ENCODE measurements at places on chromosomes 12 and 14.

DNA sequence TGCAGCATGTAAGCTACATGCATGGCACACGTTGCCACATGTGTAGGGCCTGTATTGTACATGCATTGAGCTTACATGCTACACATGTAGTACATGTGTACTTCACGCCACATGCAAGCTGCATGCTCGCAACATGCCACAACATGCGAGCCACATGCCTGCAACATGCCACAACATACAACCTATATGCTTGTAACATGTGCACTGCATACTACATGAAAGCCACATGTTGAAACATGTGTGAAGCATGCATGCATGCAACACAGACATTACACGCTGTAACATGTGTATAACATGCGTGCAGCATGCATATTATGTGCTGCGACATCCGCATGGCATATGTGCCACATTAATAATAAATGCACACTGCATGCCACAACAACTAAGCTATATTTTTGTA is 9.1 kb upstream of the TMTC1 start:
- no peak for DNase-seq

DNA sequence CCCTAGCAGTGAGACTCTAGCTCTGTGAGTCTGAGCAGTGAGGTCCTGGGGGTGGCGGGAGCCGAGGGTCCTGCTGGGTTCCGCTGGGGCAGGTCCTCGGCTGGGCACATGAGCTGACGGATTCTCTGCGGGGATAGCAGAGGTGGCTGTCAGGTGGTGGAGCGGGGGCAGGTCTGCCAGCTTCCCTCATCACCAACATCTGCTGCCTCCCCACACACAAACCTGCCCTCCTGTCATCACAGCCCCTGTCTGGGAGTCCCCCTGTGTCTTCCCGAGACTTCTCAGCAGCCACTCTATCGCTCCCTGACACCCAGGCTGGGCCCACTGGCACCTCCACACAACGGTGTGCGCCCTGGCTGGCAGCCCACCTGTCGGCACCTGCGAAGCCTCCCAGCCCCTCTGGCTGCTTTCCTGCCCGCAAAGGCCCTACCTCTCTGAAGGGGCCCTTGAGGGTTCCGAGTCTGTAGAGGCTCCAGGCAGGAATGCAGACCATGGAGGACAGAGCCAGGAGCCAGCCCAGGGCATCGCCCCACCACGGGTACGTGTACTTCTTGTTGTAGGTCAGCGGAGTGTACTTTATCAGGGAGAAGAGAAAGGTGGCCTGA is 7.1 kb upstream of the SLC6A12 start:
- no peak for DNase-seq

GRCh38 chr14:78240567-78240966 is 70.4 kb downstream of the NRXN3 start:
- no peak for DNase-seq

DNA sequence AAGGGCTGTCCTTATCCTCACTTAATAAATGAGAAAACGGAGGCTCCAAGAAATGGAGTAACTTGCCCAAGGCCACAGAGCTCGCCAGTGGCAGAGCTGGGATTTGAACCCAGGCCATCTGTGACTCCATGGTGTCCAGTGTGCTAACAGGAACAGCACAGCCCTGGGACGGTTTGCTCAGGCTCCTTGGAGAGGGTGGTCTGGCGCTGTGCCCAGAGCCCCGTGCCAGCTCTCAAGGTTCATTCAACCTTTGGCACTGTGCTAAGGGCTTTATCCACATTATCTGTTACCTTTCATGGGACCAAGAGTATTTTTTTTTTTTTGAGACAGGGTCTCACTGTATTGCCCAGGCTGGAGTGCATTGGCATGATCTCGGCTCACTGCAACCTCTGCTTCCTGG is 8.1 kb downstream of the DAO start:
- no peak for DNase-seq

DNA sequence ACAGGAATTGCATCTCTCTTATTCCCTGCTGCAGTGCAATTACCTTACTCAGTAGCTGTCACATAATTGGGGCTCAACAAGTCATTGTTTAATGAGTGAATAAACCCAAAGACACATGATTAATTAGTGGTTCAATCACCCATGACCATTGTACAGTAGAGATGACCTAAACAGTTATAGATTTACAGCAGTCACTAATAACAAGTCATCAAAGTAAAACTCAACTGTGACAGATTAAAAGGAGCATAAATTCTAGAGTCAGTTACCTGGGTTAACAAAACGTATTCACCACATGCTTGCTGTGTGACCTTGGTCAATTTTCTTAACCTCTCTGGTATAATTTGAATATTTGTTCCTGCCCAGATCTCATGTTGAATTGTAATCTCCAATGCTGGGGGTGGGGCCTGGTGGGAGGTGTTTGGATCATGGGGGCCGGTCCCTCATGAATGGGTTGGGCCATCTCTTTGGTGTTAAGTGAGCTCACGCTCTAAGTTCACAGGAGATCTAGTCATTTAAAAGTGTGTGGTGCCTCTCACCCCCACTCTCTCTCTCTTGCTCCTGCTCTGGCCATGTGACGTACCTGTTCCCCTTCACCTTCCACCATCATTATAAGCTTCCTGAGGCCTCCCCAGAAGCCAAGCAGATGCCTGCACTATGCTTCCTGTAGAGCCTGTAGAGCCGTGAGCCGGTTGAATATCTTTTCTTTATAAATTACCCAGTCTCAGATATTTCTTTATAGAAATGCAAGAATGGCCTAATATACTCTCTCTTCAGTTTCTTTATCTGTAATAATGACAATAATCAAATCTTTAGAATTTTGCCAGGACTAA is 141.9 kb upstream of the PLEKHG7 start:
- no peak for DNase-seq

- DNase-seq: no peak
These were observed 101.6 kb downstream of the BRMS1L start for GRCh38 chr14:35927727-35928126.

- no peak for DNase-seq
These were observed 67.2 kb downstream of the BTG1 start for GRCh38 chr12:92078167-92079053.

GRCh38 chr12:79006306-79006705 is 141.7 kb downstream of the SYT1 start:
- DNase-seq: no peak

- DNase-seq: no peak
These were observed 150.9 kb downstream of the RIMBP2 start for GRCh38 chr12:130565189-130565588.

DNA sequence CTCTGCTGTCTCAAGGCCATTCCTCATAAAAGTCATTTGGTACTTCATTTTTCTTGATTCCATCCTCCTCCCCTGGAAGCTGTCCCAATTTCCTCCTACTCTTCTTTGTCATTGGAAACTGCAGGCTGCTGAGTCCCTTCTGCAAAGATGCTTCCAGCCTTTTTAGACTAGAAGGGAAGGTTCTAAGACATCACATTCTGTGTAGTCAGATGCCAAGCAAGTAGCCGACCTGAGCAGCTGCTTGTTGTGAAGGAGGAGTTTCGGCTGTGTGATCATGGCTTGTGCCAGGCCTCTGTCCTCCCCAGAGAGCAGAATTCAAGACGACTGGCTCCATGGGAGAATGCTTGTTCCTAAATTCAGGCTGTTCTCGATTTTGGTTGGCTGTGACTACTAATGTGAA is 8.7 kb downstream of the RFC5 start:
- no peak for DNase-seq

DNA sequence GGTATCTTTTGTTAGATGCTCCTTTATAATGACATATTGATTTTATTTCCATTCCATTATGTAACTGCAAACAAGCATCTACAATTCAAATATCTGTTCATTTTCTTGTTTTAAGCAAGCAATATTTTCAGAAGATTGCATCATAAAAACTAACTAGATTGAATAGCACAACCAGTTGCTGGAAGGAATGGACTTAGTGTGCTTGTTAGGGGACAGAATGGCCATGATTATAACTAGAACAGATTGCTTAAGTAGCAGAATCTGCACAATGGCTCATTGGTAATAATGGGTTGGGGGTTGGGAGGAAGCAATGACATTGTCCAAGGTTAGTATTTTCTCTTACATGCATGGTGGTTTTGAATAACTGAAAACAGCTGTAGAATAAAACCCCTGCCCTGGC is 939.5 kb downstream of the SLC16A7 start:
- DNase-seq: no peak

- DNase-seq: no peak
These were observed 286.7 kb upstream of the GRIP1 start for GRCh38 chr12:66965621-66966020.

GRCh38 chr12:131096681-131097181 is 143.0 kb downstream of the ADGRD1 start:
- no peak for DNase-seq

DNA sequence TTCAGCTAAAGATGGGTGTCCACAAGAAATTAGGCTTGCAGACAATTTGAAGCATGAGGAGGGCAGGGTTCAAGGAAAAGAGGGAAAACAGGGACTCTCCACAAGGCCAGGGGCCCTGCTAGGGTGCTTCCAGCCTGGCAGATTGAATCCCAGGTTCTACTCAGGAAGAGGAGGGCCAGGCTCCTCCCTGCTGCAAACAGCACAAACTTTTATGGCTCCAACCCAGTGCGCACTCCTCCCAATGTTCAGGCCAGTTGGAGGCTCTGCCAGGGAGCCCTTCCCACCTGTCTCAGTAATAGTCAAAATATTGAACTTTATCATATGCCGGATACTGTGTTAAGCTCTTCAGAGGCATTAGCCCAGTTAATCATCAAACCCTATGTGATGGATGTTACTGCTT is 244.4 kb downstream of the SYT1 start:
- DNase-seq: no peak

- DNase-seq: no peak
These were observed 408.0 kb downstream of the ZFP36L1 start for GRCh38 chr14:68384881-68385280.

DNA sequence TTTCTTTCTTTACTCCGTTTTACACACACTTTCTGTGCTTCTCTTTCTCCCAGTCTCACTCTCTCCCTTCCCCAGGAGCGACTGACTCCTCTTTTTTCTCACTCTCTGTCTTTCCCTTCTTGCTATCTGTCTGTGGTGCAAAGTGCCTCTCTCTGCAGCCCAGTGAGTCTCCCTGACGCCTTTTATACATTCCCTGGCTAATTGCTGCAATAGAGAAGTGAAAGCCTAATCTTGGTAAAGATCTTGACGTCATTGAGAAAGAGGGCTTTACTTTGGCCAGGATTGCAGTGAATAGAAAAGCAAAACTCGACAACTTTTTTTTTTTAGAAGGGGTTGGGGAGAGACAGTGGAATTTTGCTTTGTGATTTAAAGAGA is 706 bp upstream of the DIO2 start:
- DNase-seq: no peak

DNA sequence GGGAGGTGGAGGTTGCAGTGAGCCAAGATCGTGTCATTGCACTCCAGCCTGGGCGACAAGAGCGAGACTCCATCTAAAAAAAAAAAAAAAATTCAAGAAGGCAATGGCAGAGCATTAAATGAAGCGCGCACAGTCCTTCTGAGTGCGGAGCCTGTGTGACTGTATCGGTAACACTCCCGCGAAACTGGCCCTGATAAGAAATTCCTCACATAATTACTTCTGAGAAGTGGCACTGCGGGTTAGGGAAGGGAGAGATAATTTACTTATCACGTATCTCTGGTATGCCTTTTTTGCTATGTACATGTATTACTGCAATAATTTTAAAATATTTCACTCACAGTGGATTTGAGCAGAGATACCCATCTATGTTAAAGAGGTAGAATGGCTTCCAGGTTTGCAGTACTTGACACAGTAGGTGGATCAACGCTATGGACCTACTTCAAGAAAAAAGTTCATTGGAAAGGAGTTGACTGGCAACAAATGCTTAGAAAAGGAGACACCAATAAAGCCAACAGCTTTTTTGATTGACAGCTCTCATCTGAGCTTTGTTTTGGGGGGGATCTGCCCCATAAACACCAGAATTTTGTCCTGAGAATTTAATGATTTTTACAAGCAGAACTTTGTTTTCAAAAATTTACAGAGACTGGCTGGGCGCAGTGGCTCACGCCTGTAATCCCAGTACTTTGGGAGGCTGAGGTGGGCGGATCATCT is 29.2 kb upstream of the SPTLC2 start:
- no peak for DNase-seq

- no peak for DNase-seq
These were observed 22.7 kb downstream of the TRAF3 start for GRCh38 chr14:102799684-102800562.

- no peak for DNase-seq
These were observed 501.0 kb downstream of the RERGL start for GRCh38 chr12:17588968-17589367.

- no peak for DNase-seq
These were observed 17.6 kb downstream of the TEDC1 start for GRCh38 chr14:105508601-105509000.

DNA sequence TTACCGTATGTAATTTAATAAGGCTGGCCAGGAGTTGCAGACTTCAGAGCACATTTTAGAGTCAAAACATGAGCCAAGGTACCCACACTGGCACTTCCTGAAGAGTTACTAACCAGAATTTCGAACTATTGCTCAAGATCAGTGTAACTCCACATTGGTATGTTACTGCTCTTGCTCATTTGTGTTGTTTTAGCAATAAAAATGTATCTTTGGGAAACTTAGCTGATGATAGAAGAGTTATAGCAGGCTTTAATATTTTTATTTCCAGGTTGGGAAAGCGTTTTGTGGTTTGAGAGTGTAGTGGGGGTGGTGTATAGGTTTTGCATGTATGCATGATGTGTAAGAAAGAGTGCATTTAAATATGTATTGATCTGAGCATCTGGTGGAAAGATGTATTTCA is 96.6 kb downstream of the SCN8A start:
- DNase-seq: no peak

- no peak for DNase-seq
These were observed 126.7 kb downstream of the ESRRB start for GRCh38 chr14:76502638-76503037.

DNA sequence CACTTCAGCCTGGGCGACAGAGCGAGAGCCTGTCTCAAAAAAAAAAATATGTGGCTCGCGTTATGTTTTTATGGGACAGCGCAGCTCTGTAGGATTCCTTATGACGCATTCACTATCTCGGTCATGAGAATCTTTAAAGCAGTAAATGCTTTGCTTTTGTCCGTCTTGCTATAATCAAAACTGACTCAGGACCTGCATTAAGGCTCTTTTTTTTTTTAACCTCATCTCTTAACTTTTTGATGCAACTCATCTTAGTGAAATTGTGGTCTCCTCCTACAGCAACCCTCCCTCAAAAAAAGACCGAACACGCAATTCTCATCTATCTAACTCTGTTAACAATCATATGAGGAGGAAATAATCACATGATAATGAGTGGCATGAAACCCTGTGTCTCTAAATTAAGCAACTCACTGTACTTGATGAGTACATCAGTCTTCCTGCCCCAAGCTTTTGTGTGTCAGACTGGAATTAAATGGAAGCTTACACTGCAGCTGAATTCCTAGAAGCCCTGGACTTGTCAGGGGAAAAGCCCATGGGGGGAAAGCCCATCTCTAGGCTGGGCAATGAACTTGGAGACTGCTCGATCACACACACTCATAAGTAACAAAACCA is 4.3 kb downstream of the P2RX4 start:
- DNase-seq: no peak

GRCh38 chr12:74490390-74491064 is 47.1 kb upstream of the ATXN7L3B start:
- DNase-seq: no peak

- DNase-seq: no peak
These were observed 37.6 kb downstream of the FERMT2 start for GRCh38 chr14:52913271-52913670.

GRCh38 chr12:92504594-92504981 is 198.2 kb upstream of the PLEKHG7 start:
- no peak for DNase-seq

GRCh38 chr14:100285021-100285912 is 21.0 kb downstream of the SLC25A29 start:
- peak; percentile 68 for DNase-seq

GRCh38 chr14:104986487-104987164 is 1.0 kb downstream of the CLBA1 start:
- DNase-seq: no peak

Data from activated CD4-positive, alpha-beta T cell treated with anti-CD3 and anti-CD28 coated beads for 1 hour (primary cell).